Chondrocyte (in vitro differentiated cells): ENCODE measurements at places on chromosomes 5 and 9. TPM values are rescaled to one million over a fixed set of nuclear protein-coding genes. Genes with fewer than 3 reads are reported as not detected.

GRCh38 chr9:38526591-38526990 is 93.8 kb downstream of the ANKRD18A start:
- no peak overlapping the region for H3K27ac ChIP-seq
- H3K4me3 ChIP-seq = no peak overlapping the region
- H3K4me1 ChIP-seq = peaks cover 11% of the 10 kb centered on the region
- no peaks in the 10 kb centered on the region for H3K27me3 ChIP-seq
- DNase-seq = no peak

DNA sequence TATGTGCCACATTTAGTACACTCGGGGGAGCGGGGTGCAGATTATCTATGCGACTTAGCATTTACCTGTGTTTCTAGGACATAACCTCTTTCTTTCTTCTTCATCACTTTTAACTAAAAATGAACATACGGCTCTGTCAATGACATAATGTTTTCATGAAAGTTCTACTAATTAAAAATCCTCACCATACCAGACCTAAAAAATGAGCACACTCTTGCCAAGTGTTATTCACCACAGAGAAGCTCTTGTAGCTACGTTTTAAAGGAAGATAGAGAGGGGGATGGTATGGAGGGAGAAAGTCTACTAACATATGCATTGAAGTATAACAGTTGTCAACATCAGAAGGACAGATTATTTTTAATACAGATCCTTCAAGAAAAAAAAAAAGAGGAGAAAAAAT is 1.6 kb downstream of the CDH10 start:
- no peaks in the 10 kb centered on the region for H3K36me3 ChIP-seq
- H3K27ac ChIP-seq = no peak overlapping the region
- DNase-seq = no peak

DNA sequence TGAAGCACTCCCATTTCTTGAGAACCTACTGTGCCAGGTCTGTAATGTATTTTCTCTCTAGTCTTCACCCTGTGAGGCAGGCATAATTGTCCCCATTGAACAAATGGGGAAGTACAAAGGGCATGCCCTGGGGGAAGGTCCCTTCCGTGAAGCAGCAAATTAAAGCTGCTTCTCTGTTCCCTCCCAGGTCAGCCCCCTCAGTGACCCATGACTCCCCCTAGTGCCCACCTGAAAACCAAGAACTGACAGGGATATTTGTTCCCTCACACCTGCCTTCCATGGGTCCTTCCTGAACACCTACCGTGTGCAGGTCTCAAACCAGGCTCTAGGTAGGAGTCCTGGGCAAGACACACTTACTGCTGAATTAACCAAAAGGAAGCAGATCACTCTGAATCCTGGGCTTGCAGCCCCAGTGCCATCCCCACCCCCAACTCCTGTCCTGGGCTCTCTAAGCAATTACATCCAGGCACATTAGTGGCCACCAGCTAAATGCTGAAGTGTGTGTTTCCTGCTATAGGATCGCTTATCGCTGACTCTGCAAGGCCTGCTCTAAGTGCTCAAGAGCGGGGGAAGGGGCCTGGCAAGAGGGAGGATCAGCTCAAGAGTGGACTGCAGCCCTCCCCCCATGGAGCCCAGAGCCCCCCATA is 254.8 kb downstream of the CDK5RAP2 start:
- no peaks in the 10 kb centered on the region for H3K4me1 ChIP-seq
- DNase-seq = no peak
- H3K27me3 ChIP-seq = peaks cover 32% of the 10 kb centered on the region
- no peaks in the 10 kb centered on the region for H3K36me3 ChIP-seq

DNA sequence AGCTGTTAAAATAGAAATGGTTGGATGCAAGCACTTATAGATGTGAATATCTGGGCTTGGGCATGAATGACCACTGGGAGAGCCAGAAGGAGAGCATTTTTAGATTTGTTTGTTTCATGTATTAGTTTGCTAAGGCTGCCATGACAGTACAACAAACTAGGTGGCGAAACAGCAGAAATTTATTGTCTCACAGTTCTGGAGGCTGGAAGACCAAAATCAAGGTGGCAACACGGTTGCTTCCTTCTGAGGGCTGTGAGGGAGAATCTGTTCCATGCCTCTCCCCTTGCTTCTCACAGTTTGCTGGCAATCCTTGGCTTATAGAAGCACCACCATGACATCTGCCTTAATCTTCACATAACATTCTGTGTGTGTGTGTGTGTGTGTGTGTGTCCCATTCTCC is 20.2 kb upstream of the CDC23 start:
- H3K4me3 ChIP-seq = no peak overlapping the region
- DNase-seq = no peak
- no peak overlapping the region for H3K27ac ChIP-seq
- H3K27me3 ChIP-seq = no peaks in the 10 kb centered on the region
- no peaks in the 10 kb centered on the region for H3K36me3 ChIP-seq

Gene TMEM174
- not detected in 3 replicates for total RNA-seq

Gene STPG3
- not detected in 3 replicates for total RNA-seq

Gene AGTPBP1
- 25.1 to 25.8 TPM (median 25.1 TPM) in 3 replicates for total RNA-seq
